ENCODE measurements at places on chromosomes 5 and 9.
A peak's percentile ranks its signal among the peaks of the same experiment; 100 is the strongest.

- DNase-seq, result no peak
Observed at GRCh38 chr5:126449751-126450271, 26.6 kb downstream of the GRAMD2B start.

GRCh38 chr9:99593610-99594009 is 228.1 kb upstream of the NR4A3 start:
- no peak for DNase-seq

DNA sequence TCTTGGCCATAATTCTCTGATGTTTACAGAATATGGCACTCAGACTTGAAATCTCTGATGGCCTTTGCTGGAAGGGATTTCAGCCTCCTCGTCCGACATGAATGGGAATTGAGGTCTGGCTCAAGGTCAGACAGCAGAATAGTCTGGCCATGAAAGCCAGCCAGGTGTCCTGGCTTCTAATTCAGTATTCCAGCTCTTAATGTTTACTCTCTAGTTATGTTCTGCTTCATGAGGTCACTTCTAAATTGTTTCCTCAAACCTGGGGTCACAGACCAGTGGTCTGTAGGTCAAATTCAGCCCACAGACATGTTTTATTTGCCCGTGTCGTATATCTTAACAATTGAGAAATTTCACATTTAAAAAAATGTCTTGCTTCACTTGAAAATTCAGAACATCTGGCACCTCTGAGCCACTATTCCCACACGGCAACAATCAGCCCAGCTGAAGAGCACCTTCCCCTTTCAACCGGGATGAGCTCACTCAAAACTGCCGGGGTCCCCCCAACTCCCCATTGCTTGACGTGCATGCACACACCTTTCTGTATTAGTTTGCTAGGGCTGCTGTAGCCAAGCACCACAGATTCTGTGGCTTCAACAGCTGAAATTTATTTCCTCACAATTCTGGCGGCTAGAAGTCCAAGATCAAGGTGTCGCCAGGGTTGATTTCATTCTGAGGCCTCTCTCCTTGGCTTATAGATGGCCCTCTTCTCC is 243.5 kb downstream of the ENC1 start:
- no peak for DNase-seq

- DNase-seq, result no peak
Observed at GRCh38 chr9:72312386-72312987, 52.5 kb downstream of the ZFAND5 start.

- DNase-seq, result no peak
Observed at GRCh38 chr9:126959917-126960316, 45.3 kb downstream of the RALGPS1 start.

GRCh38 chr9:8614926-8615440 is 815.4 kb upstream of the DMAC1 start:
- no peak for DNase-seq

DNA sequence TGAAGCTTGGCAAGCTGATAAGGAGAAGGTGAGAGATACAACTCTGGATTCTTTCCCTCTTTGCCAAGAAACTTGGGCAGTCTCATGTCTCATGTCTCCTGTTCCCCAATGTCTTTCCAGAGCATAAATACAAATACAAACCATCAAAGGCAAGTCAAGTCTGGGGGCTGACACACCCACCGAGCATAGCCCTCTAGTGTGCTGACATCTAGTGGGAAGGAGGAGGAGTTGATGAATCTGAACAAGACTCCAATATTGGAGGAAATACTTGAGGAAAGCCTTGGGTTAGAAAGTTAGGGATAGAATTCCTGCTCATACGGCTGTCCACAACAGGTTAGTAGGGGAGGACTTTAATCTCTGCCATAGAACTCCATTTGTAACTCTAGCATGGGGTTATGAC is 8.6 kb downstream of the MLANA start:
- no peak for DNase-seq

DNA sequence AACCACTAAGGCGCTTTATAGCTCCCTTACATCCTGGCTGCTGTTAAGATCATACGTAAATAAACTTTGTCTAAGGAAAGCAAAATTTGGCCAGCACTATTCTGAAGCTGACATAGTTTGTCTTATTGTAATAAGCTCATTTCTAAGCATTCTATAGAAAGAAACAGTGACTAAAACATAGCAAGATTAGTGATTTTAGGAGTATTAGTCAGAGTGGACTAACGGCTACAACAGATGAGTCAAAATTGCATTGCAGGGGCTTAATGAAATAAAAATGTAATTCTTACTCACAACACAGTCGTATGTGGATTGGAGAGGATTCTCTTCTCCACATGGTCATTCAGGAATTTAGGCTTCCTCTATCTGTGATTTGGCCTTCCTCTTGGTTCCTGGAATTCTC is 347.6 kb downstream of the GADD45G start:
- DNase-seq, result no peak

DNA sequence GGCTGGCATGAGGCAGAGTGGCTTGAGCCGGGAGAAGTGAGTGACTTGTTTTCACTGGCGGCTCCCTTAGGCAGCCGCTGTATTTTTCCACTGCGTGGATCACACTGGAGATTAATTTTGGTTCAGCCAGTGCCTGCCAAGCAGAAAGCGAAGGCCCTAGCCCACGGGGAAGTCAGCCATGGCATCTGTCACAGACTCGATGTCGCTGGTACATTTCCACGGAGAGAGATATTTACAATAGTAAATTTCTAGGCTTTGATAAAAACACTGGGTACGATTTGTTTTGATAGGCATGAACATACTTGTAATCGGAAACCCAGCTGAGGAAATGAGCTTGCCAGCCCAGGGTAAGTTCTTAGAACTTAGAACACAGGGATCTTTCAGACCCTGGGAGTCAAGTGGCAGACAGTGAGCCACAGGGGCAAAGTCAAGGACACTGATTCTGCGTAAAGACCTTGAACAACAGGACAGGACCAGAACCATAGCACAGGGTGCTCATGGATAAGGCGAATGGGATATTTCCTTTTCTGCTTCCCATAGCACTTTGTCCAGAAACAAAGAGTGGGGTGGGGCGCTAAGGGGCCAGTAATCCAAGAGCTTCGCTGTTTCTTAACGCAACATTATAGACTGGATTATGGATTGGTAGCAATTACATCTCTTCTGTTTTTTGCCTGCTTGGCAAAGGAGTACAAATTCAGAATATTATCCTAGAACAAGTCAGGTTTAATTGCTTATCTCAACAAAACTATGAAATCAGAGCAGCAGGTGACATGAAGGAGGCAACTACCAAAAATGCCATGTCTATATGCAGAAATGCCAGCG is 4.5 kb downstream of the DUSP1 start:
- DNase-seq, result peak; percentile 71

GRCh38 chr9:10274175-10274574 is 338.6 kb downstream of the PTPRD start:
- no peak for DNase-seq

GRCh38 chr5:109619606-109620005 is 70.1 kb upstream of the MAN2A1 start:
- no peak for DNase-seq

GRCh38 chr5:4646715-4647375 is 493.3 kb upstream of the ADAMTS16 start:
- DNase-seq, result no peak

GRCh38 chr9:131528186-131528585 is 2.9 kb downstream of the UCK1 start:
- DNase-seq, result no peak

DNA sequence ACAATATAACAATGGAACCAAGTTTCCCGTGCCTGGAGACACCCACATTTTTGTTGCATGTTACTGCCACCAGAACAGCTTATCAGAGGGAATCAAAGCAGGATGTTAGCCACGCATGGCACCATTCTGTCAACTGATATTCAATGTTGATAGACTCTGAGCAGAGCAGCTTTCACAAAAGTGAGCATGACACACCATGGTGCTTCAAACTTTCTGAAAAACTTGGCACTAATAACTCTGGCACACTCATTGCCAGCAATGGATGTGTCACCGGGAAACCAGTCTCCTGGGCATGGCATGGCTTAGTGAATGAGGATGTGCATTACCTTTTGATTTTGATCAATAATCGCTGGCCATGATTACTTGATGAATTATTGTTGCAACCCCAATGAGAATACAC is 19.7 kb downstream of the NIPSNAP3B start:
- DNase-seq, result no peak

- DNase-seq, result no peak
Observed at GRCh38 chr9:104386425-104387069, 117.5 kb upstream of the OR13F1 start.

DNA sequence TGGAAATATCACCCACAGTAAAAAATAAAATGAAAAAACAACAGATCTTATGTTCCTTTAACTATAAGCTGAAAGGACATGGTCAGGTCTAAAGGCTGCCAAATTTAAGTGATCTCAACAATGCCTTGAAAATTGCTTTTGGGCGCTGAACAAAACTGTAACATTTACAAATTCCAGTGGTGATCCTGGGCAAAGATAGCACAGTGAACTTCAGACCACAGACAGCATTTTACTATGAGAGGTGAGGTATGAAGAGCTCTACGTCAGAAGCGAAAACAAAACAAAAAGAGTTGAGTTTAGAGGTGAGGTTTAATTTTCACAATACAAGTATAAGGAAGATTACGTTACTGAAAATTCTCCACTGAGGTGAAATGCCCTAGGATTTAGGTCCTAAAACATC is 165.8 kb upstream of the STK32A start:
- no peak for DNase-seq

DNA sequence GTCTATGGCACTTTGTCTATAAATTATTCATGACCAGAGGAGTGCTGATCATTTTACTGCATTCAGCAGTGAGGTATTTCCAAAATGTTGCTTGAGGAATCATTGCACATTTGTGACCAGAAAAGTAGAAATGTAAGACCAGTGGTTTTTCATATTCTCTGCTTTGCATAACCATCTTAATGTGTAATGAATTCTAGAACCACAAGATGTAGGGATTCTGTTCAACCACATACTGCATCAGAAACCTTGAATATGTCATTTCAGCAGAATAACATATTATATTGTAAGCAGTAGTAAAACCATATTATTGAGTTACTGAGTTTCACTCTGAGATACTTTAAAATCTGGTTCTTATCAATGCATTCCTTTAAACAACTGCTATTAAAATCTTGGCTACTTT is 1243.4 kb downstream of the MAT2B start:
- DNase-seq, result no peak

- DNase-seq, result no peak
Observed at GRCh38 chr5:141559461-141559860, 59.3 kb downstream of the DIAPH1 start.

DNA sequence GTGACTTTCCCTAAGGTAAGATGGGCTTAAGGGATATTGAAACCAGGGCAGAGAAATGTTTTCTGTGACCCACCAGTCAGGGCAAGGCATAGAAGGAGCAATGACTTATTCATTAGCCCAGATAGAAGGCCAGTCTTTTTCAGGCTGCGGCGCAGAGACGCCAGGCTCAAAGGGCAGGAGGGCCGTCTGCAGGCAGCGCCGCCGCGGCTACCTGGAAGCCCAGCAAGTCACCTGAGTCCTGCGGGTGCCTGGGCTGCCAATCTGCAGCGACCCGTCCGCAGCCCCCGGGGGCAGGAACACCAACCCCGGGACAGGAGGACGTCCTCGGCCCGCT is 322 bp upstream of the SH3GL2 start:
- no peak for DNase-seq

DNA sequence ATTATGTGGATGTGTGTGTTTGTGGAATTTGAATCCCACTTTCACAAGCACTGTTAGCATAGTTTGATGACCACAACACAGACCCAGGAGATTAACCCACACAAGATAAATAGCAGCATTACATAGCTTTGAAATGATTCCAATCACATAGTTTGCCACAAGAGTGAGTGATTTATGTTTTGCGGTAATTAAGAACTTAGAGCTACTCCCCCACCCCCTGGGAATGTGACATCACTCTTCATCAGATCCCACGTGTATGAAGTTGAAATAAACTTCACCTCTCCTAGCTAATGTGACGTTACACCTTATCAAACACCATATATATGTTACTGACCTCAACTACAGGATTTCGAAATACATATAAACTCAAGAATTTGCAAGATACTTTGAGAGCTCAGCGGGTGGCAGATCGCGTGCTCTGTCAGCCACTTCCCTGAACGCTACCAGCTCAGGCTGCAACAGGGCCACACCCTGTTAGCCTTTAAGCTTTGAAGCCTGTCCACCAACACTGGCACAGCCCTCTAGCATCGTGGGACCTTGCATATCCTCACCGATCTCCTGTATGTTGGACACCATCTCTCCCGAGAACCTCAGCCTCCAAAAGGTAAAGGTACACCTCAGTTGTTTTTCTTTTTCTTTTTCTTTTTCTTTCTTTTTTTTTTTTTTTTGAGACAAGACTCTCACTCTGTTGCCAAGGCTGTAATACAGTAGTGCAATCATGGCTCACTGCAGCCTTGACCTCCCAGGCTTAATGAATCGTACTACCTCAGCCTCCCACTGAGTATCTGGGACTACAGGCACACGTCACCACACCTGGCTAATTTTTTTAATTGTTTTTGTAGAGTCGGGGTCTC is 1.7 kb upstream of the AGTPBP1 start:
- peak; percentile 22 for DNase-seq

DNA sequence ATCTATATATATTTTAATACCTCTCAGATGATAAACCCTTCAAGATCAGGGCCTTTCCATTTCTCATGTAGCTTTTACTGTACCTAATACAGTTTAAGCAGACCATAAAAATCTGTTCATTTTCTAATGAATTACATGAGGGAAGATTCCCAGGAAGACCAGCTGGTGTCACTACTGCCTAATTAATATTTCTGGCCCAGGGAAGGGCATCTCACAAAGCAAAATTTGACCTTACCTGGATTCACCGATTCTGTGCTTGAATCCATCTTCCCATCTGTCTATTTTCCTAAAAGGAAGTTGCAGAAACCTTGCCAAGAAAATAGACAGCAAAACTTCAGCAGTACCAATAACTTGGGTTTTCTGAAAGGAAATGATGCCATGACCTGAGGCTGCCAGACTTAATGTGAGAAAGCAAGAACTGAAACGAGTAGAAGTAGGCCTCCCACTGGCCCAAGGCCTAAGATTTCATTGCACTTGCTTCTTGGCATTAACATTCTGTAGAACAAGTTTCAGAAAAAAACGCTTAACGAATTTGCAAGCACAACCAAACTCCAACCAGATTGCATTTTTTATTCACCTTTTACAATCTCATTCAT is 83.0 kb upstream of the GLIS3 start:
- DNase-seq, result no peak

DNA sequence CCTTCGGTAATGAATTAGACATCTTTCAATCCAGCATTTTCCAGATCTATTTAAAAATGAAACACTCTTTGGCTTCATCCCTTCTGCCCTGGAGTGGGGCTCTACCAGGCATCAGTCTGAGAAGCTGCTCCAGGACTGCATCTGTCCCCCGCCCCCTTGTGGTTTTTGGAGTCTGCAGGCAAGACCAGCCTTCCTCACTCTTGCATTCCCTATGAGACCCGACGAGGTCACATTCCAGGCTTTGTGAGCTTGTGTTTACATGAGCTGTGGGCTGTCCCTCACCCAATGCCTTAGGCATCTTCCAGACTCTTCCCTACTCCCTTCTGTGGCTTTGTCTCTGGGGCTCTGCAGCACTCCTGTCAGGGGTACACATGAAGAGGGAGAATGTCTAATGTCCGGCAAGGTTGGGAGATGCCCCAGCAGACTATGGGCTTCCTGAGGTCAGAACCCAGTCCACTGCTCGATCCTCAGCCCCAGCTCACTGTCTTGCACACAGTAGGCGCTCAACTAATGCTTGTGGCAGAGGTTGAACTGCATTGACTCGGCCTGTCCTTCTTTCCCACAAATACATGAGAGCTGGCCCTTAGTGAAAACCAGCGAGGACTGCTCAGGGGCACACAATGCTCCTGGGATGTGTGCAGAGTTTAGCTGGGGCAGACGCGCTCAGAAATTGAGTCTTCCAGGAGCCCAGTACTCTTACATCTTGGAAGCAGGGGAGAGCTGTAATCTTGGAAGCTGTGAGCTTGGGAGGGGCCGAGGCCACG is 11.7 kb upstream of the GADD45G start:
- DNase-seq, result no peak
